ENCODE measurements at places on chromosomes 5 and 9.

- no peak for DNase-seq
Observed at GRCh38 chr5:14917719-14918118, 46.1 kb upstream of the ANKH start.

DNA sequence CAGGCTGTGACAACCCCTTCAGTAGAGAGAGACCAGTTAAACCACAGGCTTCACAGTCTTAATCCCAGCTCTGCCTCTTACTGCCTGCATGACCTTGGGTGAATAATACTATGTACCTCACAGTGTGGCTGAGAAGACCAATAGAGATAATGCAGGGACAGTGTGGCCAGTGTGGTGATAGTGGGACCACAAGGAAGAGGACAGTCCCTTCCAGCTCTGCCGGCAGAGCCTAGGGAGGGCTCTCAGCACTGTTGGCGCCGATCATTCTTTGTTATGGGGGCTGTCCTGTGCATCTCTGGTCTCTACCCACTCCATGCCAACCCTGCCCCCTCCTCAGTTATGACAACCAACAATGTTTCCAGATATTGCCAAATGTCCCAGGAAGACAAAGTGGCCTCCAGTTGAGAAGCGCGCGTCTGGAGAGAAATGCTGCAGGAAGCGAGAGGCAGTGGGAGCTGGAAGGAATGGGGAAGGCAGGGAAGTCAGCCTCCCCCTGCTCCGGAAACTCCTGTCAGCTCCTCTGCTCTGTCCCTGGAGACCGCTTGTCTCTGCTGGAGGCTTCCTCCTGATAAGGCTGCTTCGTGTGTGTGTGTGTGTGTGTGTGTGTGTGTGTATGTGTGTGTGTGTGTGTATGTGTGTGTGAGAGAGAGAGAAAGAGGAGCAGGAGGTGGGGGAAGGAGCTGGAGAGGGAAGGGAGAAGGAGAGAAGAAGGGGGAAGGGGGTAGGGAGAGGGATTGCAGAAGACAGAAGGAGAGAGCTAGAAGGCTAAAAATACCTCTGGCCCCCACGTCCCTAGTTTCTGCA, 31.8 kb upstream of the FABP6 start:
- DNase-seq = no peak

DNA sequence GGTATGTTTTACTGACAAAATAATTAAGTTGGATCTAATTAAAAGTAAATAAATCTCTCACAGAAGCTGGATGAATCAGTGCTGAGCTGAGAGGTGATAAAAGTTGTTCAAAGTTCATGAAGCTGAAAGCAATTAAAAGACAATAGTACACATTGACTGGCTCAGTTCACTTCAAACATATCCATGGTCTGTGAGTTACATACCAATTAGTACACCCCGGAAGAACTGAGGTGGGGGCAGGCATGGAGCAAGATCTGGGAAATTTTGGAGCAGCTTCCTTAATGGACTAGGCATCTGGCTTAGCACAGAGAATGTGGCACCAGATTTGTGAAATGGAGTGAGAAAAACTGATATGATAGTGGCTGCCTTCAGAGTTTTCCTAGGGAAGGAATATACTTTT, 152.7 kb downstream of the ATP10B start:
- no peak for DNase-seq

GRCh38 chr9:134049236-134049635, 18.6 kb downstream of the BRD3 start:
- no peak for DNase-seq

- DNase-seq = no peak
Observed at GRCh38 chr5:125056671-125057485, 310.4 kb upstream of the ZNF608 start.

DNA sequence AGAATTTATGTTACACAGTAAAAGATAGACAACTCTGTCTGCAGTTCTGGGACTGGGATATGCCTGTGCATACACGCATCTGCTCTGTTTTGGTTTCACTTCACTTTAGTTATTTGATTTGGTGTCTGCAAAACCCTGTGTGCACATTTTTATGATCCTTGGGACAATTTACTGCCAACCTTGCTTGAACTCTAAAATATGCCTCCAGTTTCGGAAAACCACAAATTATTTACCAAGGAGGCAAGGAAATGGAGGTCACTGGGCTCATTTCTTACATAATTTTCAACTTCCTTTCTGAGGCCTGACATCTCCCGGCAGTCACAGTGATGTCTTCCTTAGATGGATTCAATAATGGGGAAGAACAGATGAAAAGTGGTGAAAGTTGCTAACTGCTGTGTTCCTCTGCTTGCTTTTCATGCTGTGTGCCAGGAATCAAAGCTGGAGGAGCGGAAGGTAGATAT, 61.2 kb upstream of the TAF11L2 start:
- DNase-seq = no peak

DNA sequence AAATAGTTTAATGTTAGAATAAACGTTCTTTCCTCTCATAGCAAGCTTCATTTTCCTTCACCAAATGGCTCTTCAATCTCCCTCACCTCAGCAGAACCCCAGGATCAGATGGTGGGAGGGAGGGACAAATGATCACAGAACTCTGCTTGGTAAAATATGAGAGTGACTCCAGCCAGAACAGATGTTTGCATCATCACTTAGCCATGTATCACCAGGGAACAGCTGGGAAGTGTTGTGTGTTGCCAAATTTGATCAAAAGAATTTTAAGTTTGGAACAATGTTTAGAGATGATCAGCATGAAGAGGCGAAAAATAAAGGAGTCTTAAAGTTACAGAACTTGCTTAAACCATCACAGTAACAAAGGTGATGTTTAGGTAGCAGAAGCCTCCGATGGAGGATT, 115.7 kb downstream of the FRMD3 start:
- DNase-seq = no peak

DNA sequence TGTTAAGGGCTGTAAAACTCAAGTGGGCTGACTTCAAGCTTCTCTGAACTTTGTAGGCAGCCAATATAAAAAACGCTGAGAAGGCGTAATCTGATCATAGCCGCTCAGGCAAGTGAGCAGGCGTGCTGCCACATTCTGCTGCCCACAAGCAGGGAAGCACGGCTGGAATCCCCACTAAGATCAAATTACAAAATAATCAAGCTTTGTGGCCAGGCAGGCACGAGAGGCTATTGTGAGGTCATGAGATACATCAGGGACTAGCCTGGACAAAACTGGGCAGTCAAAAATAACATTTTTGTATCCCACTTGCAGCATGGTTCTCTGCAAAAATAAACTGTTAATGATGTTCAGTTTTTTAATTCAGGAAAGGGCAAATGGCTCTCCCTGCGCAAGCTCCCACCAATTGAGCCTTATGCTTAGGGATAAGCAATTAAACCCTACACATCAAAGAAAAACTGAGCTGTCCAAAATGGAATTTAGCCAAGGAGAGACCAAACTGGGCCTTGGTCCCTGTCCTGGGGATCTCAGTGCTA, 64.0 kb downstream of the POU5F2 start:
- no peak for DNase-seq

- no peak for DNase-seq
Observed at GRCh38 chr9:121574774-121575519, 75.3 kb upstream of the GGTA1 start.

DNA sequence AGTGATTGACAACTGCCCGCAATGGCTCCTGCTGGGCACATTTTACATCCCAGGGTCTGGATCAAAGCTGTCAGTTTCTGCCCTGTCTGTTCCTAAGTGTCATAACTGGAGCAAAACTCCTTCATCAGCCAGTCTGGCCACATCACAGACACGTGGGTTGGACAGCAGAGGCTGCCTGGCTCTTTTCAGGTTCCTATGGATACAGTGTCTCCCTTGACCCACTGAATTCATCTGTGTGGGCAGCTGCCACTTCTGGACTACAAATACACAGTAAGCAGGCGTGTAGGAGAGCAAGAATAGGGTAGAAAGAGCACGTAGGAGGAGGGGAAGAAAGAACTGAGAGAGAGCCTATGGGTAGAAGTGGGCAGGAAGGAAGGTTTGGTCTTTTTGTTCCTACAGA, 238.0 kb downstream of the ENC1 start:
- DNase-seq = no peak

DNA sequence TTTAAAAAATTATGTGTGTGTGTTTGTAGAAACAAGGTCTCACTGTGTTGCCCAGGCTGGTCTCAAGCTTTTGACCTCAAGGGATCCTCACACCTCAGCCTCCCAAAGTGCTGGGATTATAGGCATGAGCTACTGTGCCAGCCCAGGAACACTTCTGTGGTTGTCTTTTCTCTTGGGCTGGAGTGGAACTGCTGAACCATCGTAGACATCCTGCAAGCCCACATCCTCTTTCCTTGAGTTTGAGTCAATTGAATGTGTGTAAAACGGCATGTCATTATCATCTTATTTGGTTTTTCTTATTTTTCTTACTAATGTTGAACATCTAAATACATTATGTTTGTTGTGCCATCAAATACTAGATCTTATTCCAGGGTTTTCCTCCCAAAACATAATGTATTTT, 40.0 kb downstream of the EHMT1 start:
- no peak for DNase-seq

DNA sequence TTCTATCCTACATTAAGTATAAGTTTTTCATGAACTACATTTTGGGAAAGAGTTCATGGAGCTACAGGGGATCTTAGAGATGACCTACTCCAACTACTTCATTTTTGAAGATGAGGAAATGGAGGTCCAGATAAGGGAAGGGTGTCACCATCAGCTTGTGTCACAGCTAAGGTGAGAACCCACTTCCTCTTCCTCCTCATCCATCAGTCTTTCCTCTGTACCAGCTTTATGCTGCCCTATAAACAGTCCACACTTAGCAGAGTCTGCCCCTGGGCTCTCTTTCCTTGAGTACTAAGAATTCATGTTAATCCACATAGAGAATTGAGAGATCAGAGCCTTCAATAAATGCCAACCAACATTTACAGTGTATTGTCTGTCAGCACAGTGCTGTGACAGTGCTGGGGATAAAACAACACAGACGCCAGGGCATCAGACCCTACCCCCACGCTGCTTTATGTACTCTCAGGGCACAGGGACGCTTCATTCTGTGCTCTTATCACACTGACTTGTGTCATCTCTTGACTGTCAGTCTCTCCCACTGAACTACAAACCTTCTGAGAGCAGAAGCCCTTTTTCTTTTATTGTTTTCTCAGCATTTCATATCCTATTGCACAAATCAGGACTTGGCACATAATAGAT, 22.1 kb downstream of the ADRB2 start:
- no peak for DNase-seq

- no peak for DNase-seq
Observed at GRCh38 chr5:132251220-132251725, 6.2 kb upstream of the PDLIM4 start.

DNA sequence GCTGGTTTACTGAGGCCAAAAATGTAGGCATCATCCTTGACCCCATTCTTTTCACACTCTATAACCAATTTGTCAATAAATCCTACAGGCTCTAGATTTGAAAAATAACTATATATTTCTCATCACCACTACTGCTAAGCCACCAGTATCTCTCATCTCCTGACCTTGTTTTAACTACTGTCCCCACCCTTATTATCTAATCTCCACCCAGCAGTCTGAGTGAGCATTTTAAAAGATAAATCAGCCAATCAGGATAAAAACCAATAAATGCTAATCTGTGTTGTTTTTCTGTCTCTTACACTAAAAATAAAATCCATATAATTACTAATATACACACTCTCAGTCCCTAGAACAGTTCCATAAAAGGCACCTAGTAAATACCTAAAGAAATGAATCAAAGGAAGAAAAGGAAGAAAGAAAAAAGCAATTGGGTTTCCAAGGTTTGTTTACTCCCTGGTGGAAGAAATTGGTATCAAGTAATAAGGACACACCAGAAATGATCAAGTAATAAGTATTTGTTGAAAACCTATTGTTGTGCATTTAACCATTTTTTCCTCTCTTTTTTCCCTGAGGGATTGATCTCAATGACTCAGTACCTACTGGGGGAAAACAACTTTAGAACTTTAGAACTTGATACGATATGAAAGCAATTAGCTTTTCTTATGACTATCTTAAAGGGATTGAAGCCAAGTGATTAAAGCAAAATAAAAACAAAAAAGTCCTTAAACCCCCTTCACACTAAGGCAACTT, 19.3 kb downstream of the MRPS27 start:
- no peak for DNase-seq
